ENCODE measurements at places on chromosomes 4 and X.

DNA sequence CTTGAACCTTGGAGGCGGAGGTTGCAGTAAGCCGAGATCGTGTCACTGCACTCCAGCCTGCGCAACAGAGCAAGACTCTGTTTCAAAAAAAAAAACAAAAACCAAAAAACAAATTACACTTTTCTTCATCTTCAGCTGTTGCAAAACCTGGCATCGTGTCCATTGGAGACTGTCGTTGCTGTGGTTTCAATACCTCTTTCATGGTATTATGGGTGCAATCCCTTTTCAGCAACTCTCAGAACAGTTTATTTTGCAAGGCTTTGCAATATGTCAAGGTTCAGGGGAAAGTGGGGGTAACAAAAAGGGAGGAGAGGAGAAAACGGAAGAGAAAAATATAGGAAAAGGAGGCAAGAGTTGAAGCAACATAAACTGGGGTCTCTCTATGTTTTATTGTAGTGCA, 40.8 kb downstream of the ARSD start:
- DNase-seq: no peak

DNA sequence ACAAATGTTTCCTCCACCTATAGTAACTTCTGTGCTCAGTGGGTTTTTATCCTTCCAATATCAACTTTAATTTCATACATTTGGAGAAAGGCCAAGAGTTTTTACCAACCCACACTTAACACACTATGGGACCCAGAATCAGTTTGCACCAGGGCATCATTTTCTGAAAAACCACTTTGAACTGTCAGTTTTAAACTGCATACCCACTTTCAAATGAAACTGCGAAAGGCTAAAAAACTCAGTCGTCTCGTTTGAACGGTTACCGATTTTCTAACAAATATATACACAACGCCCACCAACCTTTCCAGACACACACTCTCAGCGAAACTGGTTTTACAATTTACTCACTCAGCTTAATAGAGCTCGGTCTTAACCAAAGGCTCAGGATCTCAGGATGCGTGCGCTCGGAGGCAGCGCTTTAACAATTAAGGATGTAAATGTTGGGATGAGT, 376 bp downstream of the ABCG2 start:
- DNase-seq: no peak

- no peak for DNase-seq
These were observed 1602.4 kb downstream of the STIM2 start for GRCh38 chr4:28462766-28463700.

DNA sequence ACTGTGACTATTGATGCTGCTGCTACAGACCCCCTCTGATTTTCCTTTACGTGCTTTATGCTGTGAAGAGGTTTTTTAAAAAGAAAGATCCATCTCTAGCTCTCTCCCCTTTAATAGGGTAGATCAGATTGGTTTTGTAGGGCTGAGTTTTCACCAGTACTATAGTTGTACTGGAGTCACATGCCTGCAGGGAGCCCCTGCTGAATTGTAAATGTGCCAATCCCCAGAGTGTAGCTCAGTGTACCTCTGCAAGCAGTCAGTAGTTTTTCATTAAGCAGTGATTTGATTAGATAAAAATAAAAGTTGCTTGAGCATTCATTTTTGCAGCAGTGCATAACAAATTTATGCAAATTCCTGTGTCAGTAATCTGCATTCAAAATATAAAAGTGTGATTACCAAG, 179.2 kb downstream of the IL1RAPL2 start:
- DNase-seq: no peak

DNA sequence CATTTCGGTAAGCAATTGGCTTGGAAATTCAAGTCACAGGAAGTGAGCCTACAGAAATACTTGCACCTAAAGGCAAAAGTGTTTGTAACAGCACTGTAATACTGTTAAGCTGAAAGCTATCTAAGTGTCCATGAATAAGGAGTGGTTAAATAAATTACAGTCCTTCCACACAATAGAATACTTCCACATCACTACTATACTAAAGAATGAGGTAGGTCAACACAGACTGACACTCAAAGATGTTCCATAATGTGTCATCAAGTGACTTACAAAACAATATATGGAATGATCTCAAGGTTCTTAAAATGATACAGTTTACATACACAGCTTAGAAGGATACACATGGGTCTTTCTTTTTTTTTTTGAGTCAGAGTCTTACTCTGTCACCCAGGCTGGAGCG, 27.0 kb downstream of the SLC10A6 start:
- DNase-seq: no peak

- peak; percentile 10 for DNase-seq
These were observed 59.9 kb downstream of the GSPT2 start for GRCh38 chrX:51802917-51803688.

GRCh38 chr4:162101337-162101736, 62.5 kb downstream of the FSTL5 start:
- DNase-seq: no peak

DNA sequence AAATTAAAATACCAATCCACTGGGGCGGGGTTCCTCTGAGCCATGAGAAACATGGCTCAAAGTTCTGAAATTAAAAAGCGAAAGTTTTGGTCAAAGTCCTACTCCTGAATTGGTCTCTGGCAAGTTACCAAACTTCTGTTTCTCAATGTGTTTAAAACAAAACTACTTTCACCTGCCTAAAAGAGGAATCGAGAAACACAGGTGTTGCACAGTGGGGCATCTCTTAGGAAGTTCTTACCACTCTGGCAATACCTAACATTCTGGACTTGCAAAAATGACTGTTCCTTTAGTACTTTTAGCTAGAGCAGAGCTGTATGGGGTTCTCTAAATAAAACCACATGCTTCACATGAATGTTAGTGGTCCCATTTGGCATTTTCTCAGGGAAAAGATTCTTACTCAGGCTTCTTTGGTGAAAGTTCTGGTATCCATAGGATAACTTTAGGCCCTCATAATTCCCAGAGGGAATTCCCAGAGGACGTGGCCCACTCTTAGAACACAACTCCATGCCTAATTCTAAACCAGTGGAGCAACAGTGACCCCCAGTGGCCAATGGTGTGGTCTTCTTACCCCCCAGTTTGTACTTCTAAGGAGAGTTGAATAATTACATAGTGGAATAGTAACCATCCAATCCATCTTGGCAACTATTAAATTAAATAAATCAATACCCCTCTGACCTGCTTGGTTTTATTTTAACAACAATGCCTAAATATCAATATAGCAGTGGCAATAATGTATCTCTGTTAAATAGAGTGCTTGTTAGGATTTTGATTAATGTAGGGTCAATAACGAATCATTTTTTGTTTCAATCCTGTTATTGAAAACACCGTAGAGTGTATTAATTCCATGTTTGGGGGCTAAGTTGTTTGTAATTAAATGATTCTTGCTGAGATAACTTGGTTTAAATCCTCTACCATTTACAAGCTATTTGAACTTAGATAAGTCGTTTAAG, 21.9 kb downstream of the BMP3 start:
- no peak for DNase-seq

DNA sequence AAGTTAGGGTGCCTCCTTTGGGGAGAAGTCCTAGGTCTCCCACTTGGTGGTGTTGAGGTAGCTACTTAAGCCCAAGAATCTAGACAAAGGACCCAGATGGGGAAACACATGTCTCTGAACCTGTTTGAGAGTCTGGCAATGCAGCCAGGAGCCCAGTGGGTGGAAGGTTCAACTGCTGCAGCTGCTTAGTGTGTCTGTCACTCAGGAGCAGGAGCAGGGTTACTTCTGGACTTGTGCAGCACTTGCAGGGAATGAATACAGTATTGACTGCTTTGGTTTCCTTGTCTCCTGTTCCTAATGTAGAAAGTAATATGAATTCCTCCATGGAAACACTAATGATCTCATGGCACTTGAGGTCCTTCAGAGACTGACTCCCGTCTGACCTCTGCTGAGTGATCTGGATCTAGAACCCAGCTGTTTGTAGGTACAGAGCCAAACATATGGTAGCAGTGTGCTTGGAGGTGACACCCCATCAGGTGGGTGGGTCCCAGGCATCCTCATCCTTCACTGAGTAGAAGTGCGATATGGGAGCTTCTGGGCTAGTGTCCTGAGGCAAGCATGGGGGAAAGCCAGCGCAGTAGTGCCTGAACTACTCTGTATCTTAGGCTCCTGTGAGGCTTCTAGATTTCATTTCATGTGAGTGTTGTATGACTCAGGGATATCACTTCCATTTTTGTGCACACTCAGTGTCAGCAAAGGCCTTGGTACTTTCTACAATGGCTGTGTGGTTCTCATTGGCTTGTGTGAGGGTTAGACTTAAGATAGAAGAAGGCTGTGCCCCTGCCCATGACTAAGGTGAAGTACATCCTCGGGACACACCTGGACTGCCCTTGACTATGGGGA, 85.0 kb upstream of the WDR1 start:
- DNase-seq: no peak

DNA sequence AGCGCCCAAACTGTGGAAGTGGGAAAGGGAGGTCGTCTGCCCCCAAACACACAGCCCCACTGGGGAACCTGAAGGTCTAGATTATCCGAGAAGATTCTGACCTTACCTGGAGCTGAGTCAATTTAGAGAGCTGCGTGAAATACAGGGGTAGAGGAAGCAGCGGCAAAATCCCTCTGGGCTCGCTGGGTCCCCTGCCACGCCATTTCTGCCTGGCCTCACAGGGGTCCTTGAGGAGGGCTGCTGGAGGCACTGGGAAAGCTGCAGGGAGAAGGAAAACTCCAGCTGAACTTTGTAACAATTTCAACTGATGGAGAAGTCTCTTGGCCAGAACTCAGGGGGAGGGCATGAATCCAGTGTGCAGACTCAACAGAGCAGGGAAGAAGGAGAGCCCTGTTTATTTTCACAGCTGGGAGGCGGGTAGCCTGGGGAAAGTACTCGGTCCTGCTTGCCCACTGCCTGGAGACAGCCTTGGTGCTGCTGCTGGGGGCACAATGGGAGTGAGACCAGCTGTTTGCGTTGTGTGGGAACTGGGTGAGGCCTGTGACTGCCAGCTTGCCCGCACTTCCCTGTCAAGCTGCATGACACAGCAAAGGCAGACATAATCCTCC, 93.2 kb upstream of the MAPK10 start:
- DNase-seq: no peak

GRCh38 chrX:52280812-52281211, 88.0 kb upstream of the XAGE2 start:
- DNase-seq: no peak

DNA sequence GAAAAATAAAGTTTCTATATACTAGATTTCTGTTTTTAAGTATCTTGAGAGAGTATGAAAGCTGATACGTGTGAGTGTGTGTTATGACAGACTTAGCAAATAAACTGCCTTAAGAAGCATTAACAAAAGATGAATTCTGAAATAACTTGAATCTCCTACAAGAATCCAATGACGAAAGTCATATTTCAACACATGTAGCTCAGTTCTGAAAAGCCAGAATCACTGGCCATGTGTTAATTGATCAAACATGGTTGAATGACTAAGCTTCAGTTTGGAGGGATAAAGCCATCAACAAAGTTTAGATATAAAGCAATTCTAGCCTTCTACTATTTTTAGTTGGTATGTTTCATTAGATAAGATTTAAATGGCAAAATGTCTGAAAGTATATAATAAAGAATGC, 88.5 kb upstream of the ETNPPL start:
- DNase-seq: no peak

DNA sequence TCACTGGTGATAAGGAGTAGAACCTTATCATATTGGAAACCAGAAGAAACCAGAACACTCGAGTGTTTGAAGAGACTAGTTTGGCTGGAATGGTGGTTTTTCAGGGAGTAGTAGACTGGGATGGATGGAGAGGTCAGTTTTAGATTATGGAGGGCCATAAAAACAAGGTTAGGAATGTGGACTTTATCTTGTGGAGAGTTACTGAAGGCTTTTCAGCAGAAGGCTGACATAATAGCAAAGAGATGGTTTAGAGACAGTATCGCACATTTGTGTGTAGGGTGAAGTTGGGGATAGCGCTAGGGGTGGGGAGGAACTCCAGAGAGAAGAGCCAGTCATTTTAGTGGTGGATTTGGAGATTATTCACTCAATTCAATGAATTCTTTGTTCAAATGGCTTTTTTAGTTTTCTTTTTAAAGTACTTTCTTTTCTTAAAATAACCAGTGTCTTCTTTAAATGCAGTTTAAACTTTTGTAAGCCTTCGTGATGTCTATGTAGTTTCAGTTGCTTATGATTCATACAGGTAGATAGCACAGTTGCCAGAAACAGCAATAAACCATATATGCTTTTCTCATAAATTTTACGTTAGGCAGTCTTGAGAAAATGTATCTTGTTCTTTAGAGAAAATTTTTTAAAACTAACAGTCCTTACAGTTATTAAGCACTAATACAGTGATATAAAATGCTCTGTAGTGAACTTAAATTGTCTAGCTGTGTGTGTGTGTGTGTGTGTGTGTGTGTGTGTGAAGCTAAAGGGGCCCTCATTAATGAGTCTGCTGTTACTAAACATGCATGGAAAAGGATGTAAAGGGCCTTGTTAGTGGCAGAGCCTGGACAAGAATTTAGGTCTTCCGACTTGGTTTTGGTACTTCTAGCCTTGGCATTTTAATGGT, 3.8 kb downstream of the ARHGAP10 start:
- DNase-seq: no peak

DNA sequence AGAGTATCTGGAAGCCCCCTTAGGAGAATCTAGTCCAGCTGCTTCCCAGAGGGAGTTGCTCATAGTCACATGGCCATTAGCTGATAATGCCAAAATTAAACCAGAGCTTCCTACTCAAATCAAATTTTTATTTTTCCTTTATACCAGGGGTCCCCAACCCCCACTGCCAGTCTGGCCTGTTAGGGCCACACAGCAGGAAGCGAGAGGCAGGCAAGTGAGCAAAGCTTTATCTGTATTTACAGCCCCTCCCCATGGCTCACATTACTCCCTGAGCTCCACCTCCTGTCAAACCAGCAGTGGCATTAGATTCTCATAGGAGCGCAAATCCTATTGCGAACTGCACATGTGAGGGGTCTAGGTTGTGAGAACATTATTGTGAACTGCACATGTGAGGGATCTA, 19.2 kb upstream of the TNIP3 start:
- DNase-seq: no peak

DNA sequence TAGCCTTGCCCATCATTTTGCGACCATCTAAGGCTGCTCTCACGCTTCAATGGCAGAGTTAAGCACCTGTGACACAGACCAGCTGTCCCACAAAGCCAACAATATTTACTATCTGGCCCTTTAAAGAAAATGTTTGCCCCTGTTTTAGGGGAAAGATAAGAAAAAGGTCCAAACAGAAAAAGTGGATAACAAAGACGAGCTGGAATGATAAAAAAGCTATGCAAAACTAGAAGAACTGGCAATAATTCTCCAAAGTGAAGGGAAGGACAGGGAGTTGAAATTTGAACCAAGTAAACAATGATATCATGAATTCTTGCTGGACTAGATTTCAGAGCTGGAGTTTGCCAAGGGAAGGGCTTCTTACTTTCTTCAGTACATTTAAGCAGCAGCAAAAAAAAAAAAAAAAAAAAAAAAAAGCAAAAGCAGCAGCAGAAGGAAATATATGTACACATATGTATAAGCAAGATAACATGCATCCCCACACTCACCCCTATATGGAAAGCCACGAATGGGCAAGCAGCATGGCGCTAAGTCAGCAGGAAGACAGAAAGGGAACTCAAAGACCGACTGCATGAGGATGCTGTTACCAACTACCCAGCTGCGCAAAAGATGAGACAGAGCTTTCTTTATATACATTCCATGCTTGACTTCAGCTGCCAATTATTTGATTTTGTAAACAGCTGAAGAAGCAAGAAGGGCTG, 12.5 kb downstream of the TRAPPC2 start:
- DNase-seq: no peak

All from activated naive CD4-positive, alpha-beta T cell (primary cell).